ENCODE measurements at places on chromosomes 2 and 18. TPM values are rescaled to one million over a fixed set of nuclear protein-coding genes. Genes with fewer than 3 reads are reported as not detected.

DNAJC5G gene
- total RNA-seq: not detected

CXCR1 gene
- not detected for total RNA-seq

PSMA8 gene
- not detected for total RNA-seq

TNS1 gene
- 9.8 TPM for total RNA-seq

POTEI gene
- total RNA-seq: not detected

UGT1A6 gene
- total RNA-seq: not detected

UGT1A10 gene
- total RNA-seq: not detected

FMNL2 gene
- 12.9 TPM for total RNA-seq

CNGA3 gene
- total RNA-seq: not detected

KRTCAP3 gene
- not detected for total RNA-seq

EHD3 gene
- 3.0 TPM for total RNA-seq

ARHGEF4 gene
- total RNA-seq: 3.9 TPM

EFR3B gene
- 0.39 TPM for total RNA-seq

ADD2 gene
- total RNA-seq: not detected

FHL2 gene
- 190 TPM for total RNA-seq

ERMN gene
- total RNA-seq: not detected

COBLL1 gene
- 10.6 TPM for total RNA-seq

PRSS56 gene
- not detected for total RNA-seq

PROC gene
- total RNA-seq: not detected

AGXT gene
- total RNA-seq: not detected

SPTBN1 gene
- 102 TPM for total RNA-seq

NHEJ1 gene
- 13.0 TPM for total RNA-seq

TMEM200C gene
- 3.9 TPM for total RNA-seq

CDH19 gene
- not detected for total RNA-seq

CENPA gene
- total RNA-seq: 17.9 TPM

IL1RN gene
- not detected for total RNA-seq

SH2D6 gene
- total RNA-seq: not detected

SCG2 gene
- 5.0 TPM for total RNA-seq

AKAIN1 gene
- not detected for total RNA-seq

COMMD1 gene
- 76.8 TPM for total RNA-seq

DSG1 gene
- total RNA-seq: not detected

SNRPD1 gene
- 38.0 TPM for total RNA-seq

LIPT1 gene
- total RNA-seq: 2.9 TPM

GLB1L gene
- total RNA-seq: 3.6 TPM

TEKT4 gene
- total RNA-seq: not detected

EMILIN1 gene
- 170 TPM for total RNA-seq

TM4SF20 gene
- total RNA-seq: not detected

MYO3B gene
- total RNA-seq: not detected

SIX3 gene
- total RNA-seq: not detected

RESP18 gene
- total RNA-seq: not detected

ABHD1 gene
- total RNA-seq: not detected

PIAS2 gene
- total RNA-seq: 16.9 TPM

IRS1 gene
- total RNA-seq: 11.3 TPM

AQP12B gene
- total RNA-seq: not detected

CNTNAP5 gene
- not detected for total RNA-seq

All from SJSA1 (cell line).